ENCODE measurements at places on chromosomes 6 and 20.

GRCh38 chr6:31610968-31611367 lies 4.1 kb upstream of the AIF1 start:
- no peak for DNase-seq

GRCh38 chr20:17671565-17671964 lies 10.5 kb downstream of the RRBP1 start:
- DNase-seq: no peak

- DNase-seq: no peak
These were observed 40.3 kb downstream of the CDH4 start for GRCh38 chr20:61292391-61292790.

GRCh38 chr6:29510746-29511300 lies 23.1 kb upstream of the MAS1L start:
- DNase-seq: no peak

- no peak for DNase-seq
These were observed 619 bp upstream of the PDE7B start for GRCh38 chr6:135850882-135851281.

GRCh38 chr6:35203152-35203670 lies 10.5 kb upstream of the SCUBE3 start:
- DNase-seq: no peak

DNA sequence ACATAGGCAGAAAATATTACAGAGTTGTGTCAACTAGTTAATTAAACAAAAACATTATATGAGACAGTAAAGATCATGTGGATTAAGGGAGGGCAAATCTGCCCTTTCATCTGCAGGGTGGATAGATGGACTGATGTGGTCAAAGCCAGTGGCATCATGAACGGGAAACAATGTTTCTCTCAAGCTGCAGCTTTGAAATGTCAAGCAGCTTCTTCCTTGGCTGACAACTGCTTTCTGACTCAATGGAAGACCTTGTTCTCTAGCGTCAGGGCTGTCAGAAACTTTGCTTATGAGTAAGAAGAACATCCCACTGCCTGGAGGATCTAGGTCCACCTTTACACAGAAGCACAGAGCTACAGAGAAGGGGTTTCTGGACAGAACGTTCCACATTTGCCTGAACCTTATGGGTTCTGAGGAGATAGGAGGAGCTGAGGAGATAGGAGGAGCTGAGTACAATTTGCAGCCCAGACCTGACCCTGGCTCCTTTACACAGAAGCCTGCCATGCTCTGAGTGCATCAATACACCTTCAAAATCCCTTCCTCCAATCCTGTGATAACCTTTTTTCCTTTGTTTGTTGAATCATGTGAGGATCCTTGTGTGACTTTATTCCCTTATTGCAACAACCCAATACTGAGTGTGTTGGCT lies 6.1 kb downstream of the CST5 start:
- no peak for DNase-seq

DNA sequence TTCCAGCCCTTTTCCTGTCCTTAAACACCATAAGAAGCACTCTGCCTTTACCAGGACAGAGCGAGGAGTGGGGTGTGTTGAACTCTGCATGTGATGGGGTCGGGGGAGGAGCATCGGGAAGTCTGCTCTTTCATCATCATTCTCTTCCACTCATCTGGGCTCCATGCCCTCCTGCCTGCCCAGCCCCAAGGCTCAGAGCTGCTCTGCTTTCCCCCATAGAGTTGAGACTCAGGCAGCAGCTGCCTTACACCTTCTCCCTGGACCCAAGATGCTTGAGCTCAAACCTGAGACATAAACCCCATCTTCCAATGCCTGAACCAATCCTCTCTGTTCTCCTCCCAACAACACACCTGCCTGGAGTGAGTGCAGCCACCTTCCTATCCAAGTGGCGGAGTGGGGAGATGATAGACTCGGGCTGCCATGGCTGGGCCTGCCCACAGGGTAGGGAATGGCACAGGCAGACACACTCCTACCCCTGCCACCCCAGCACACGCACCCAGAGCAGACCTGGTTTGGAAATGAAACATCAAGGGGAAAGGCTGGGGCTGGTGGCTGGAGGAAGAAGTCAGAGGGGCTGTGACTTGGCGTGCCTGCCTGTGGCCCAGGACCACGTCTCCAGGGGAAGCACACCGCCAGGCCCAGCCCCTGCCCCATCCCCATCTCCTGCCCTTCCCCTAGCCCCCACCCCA lies 28.4 kb downstream of the TFEB start:
- no peak for DNase-seq

- no peak for DNase-seq
These were observed 72.7 kb downstream of the SOX4 start for GRCh38 chr6:21666201-21666691.

GRCh38 chr6:134534708-134535149 lies 216.8 kb upstream of the SGK1 start:
- DNase-seq: no peak

DNA sequence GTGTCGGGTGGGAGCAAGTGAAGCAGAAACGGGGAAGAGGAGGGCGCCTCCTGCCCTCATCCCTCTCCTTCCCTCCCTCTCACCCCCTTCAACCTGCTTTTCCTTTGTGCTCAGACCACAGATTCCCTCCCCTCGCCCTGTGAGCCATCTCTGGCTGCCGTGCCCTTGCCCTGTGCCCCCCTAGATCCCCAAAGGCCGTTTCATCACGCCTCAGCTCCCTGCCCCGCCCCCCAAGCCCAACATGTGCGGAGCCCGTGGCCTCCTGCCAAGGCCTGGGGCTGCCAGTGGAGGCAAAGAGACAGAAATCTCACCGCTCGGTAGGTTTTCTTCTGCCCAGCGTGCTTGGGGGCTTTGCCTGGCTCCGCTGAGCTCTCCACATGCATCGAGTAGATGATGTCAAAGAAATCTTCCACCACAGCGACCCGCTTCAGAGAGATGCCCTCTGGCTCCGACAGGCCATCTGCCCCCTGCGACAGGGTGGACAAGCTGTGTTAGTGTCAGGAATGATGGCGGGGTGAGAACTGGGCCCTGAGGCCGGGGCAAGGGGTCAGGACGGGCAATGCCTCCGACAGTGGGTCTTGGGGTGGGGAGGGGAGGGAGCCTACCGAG lies 57.6 kb downstream of the NOL4L start:
- DNase-seq: no peak

DNA sequence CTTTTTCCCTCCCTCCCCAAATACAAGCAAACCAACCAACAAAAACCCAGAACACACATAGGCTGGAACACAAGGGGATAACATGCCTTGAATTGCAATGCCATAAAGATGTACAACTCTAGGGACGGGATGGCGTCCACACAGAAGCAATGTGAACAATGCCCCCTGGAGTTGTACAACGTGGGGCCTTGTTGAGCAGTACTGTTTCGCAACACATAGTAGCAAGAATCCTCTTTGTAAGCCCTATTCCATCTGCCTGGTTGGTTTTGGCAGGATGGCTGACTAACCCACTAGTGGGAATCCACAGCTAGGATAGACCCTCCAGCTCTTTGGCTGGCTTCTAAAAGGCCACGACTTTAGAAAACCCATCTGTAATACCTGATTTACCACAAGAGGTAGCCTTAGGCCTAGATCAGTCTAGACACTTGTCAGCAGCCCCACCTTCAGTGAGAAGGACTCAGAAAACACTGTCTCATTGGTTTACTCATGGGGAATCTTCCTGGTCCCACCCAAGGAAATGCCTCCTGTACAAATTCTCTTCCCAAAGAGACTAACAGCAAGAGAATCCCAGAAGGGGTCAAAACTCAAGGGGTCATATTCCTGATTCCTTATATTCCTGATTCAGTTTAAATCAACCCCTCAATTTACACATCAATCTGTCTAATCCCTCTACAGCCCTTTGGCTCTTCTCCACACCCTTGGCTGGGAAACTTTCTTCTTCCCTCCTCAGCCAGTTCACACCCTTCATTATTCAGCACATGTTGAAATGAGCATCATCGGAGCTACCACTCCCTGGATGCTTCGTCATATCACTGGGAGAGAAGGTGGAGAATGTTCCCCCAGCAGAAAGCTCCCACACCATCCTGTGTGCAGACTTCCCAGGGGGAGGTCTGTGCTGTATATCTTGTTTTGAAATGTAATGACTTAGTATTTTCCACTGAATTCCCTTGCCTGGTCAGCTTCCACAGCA lies 622.4 kb upstream of the FLRT3 start:
- no peak for DNase-seq

DNA sequence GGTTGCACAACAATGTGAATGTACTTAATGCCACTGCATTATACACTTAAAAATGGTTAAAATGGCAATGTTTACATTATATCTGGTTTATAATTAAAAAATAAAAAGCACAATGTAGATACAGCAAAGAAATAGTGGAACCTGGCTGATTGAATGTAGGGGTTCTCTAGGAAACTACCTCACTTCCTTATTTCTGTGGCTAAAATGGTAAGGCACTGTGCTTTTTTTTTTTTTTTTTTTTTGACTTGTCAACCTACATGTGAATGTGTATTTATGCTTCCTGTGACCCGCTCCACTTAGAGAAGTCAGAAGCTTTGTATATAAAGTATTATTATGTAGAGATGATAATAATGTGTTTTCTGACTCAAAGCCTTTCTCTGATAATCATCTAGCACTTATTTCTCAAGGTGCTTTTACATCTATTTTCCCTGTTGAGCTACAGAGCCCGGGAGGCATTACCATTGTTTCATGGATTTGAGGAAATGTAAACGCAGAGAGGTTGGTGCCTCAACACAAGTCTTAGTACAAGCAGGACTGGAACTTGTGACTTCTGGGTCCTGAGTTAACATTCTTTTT lies 55.0 kb downstream of the SOX4 start:
- no peak for DNase-seq

GRCh38 chr6:23145781-23146180 lies 576.4 kb downstream of the HDGFL1 start:
- DNase-seq: no peak

GRCh38 chr6:113997116-113997515 lies 26.2 kb upstream of the HDAC2 start:
- no peak for DNase-seq

DNA sequence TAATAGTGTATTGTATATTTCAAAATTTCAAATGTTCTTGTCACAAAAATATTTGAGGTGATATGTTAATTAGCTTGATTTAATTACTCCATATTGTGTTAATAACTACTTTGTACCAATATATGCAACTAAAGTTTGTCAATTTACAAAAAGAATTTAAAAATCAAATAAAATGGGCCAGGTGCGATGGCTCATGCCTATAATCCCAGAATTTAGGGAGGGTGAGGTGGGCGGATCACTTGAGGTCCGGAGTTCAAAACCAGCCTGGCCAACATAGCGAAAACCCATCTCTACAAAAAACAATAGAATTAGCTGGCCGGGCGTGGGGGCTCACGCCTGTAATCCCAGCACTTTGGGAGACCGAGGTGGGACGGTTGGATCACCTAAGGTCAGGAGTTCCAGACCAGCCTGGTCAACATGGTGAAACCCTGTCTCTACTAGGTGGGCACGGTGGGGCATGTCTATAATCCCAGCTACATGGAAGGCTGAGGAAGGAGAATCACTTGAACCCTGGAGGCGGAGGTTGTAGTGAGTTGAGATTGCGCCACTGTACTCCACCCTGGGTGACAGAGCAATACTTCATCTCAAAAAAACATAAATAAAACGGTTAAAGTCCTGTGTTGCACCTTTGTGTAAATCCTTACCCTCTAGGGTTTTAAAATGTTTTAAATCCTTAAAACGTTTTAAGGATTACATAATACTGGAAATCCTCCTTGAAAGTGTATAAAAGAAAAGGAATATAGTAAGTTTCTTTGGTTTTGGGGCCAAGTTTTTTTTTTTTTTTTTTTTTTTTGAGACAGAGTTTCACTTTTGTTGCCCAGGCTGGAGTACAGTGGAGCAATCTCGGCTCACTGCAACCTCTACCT lies 4.0 kb downstream of the HSPA1B start:
- no peak for DNase-seq

GRCh38 chr20:59730722-59731121 lies 126.4 kb downstream of the PHACTR3 start:
- DNase-seq: no peak

DNA sequence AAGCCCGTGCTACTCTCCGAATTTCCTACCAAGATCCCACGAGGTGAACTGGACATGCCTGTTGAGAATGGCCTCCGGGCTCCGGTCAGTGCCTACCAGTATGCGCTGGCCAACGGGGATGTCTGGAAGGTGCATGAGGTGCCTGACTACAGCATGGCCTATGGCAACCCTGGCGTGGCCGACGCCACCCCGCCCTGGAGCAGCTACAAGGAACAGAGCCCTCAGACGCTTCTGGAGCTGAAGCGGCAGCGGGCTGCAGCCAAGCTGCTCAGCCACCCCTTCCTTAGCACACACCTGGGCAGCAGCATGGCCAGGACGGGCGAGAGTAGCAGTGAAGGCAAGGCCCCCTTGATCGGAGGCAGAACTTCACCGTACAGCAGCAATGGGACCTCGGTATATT lies 8.0 kb upstream of the FAM83D start:
- no peak for DNase-seq

- DNase-seq: no peak
These were observed 28.6 kb downstream of the PRPH2 start for GRCh38 chr6:42693725-42694323.

DNA sequence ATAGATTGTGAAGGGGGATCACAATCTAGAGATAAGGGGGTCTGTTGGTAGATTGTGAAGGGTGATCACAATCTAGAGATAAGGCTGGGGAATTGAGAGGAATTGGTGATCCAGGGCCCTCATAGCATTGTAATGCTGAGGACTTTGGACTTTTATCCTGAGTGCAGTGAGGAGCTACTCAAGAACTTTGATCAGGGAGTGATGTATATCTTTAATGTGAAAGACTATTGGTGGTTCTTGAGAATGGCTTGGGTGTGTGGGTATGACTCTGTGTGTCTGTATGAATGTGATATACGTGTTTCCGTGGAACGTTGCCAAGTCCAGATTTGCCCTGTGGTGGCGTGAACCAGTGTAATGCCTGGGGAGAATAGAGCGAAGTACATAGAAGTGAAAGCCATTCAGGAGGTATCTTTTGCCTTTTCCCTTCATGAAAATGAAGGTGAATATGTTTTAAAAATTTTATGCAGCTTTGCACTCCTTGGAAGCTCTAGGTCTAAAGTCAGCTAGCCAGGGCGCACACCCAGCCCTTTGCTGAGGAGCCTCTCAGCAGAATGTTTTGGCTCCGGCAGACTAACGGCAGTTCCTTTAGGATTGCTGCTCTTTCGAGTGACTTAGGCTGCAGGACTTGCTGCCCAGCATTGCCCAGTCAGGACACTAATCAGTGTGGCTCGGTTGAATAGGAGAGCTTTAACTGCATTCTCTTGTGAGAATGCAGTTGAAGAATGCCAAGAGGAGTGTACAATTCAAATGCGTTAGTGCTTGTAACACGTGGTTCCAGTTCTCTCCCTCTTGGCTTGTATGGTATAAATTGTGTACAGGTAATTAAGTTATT lies 3.5 kb downstream of the ZFAND3 start:
- DNase-seq: no peak

GRCh38 chr6:151869787-151870186 lies 62.3 kb downstream of the ESR1 start:
- no peak for DNase-seq

- DNase-seq: no peak
These were observed 30.4 kb upstream of the STXBP5 start for GRCh38 chr6:147173675-147174308.
